Stimulated activated CD4-positive, alpha-beta T cell treated with anti-CD3 and anti-CD28 coated beads, Interleukin-12 subunit alpha, Interleukin-12 subunit beta, amount 100 ng/mL, for 4 hours (primary cell): ENCODE measurements at places on chromosomes 5 and 9.
A peak's percentile ranks its signal among the peaks of the same experiment; 100 is the strongest.

- no peak for DNase-seq
Measured at GRCh38 chr5:1763960-1764605, 35.6 kb downstream of the MRPL36 start.

- no peak for DNase-seq
Measured at GRCh38 chr9:38110476-38110875, 41.4 kb upstream of the SHB start.

- no peak for DNase-seq
Measured at GRCh38 chr9:134366223-134367031, 40.2 kb downstream of the RXRA start.

DNA sequence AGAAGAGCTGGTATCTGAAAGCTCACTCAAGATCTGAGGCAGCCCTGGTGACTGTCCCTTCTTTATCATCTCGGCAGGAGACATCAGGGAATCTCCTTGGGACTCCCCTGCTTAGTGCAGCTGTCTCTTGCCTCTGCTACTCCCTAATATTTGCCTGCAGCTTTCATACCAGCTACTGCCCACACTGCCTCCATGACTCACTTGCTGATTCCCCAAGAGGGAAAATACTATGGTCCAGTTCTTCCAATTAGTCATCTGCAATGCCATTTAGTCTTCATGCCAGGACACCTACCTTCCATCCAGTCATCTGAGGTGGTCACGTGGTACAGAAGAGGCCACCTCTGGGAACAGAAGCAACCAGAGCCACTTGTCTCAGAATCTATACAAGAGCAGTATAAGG lies 270.8 kb downstream of the NTRK2 start:
- DNase-seq, result no peak

DNA sequence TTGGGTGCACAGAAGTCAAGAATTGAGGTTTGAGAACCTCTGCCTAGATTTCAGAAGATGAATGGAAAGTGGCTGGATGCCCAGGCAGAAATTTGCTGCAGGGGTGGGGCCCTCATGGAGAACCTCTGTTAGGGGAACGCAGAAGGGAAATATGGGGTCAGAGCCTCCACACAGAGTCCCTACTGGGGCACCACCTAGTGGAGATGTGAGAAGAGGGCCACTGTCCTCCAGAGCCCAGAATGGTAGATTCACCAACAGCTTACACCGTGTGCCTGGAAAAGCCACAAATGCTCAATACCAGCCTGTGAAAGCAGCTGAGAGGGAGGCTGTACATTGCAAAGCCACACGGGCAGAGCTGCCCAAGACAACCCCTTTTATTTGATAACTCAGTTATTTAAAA lies 383.5 kb downstream of the TLE4 start:
- no peak for DNase-seq

GRCh38 chr5:108607421-108607820 lies 140.3 kb upstream of the FER start:
- DNase-seq, result no peak

GRCh38 chr9:124366476-124367220 lies 48.6 kb downstream of the PSMB7 start:
- DNase-seq, result no peak

DNA sequence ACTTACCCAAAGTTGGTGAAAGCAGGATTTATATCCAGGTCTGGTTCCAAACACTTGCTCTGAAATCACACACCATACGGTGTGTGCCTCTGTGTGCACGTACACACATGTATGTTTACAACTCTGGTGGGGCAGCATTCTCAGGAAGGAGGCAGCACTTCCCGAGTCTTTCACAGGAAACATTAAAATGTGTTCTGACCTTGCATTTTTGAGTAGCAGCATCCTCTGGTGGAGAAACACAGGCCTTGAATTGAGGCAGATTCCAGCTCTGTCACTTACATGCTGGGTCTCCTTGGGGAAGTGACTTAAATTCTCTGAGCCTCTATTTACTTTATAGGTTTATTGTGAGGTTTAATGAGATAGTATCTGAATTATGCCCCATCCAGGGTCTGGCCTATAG lies 126.4 kb downstream of the RGS3 start:
- DNase-seq, result no peak

DNA sequence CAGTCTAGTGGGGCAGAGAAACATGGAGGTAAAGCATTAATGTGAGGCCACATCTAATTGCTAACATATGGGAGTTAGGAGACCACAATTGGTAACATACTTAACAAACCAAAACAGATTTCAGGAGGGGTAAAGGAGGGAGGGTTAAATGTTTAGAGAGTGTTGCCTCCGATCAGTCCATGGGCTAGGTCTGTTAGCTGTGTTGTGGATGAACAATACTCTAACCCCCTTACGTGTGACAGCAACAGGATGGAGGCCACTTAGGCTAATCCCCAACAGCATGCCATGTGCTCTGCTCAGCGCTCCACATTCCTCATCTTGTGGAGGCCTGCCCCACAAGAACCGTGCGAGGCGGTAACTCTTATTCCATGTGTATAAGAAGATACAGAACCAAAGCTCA lies 167.0 kb downstream of the CRB2 start:
- DNase-seq, result no peak

- no peak for DNase-seq
Measured at GRCh38 chr5:138726848-138727247, 26.4 kb upstream of the CTNNA1 start.

DNA sequence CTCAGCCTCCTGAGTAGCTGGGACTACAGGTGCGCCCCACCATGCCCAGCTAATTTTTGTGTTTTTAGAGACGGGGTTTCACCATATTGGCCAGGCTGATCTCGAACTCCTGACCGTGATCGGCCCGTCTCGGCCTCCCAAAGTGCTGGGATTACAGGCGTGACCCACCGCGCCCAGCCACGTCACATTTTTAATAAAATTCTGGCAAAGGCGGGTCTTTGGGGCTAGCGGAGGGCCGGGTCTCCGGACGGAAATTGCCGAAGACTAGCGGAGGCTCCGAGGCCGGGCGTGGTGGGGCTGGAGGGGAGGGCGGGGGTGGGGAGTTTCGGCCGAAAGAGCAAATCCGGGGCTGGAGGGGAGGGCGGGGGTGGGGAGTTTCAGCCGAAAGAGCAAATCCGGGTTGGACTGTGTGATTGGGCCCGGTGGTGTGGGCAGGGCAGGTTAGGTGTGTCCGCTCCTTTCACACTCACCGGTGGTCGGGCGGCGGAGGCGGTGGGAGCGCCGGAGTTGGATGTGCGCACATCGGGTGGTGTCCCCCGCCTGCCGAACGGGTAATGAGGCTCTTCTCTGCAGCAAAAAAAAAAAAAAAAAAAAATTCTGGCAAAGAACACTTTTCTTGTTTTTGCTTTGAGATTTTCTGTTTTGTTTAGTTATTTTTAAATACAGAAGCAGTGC lies 27.1 kb downstream of the RUFY1 start:
- DNase-seq, result no peak

DNA sequence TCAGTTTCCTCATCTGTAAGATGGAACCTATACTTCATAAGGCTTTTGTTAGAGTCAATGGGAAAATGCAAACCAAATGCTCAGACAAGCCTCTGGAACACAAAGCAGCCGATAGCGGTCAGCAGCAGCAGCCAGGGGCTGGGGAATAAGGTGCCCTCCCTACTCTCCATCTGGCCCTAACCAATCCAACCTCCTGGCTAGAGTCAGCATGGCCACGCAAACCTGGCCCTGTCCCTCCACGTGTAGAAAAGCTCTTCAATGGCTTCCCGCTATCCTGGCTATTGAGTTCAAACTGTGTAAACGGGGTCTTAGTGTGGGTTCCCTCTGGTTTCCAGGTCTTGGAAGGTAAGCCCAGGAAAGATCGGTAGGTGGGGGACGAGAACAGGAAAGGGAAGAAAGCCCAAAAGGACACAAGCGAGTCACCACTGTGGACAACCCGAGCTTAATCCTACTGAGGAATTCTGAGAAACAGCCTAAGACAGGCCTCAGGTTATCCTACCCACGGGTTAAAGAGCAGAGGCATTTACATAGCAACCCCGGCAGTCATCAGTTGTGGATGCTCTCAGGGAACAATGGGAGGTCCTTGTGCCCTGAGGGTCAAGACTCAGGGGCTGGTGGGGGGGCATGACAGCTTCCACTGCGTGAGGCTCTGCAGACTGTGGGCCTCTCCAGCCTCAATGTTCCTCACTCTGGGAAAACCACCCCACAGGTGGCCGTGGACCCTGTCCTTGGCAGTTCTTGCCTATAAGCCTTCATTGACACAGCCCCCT lies 30.9 kb downstream of the FABP6 start:
- DNase-seq, result no peak

DNA sequence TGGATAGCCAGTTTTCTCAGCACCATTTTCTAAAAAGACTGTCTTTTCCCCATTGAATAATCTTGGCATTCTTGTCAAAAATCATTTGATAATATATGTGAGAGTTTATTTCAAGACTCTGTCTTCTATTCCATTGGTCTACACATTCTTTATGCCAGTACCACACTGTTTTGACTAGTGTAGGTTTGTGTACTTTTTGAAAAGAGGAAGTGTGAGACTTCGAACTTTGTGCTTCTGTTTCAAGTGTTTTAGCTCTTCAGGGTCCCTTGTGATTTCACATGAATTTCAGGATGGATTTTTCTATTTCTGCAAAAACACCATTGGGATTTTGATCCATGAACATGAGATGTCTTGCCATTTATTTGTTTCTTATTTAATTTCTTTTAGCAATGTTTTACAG lies 78.5 kb upstream of the ALDH1A1 start:
- DNase-seq, result no peak

- no peak for DNase-seq
Measured at GRCh38 chr5:74619308-74619707, 21.2 kb downstream of the ENC1 start.

DNA sequence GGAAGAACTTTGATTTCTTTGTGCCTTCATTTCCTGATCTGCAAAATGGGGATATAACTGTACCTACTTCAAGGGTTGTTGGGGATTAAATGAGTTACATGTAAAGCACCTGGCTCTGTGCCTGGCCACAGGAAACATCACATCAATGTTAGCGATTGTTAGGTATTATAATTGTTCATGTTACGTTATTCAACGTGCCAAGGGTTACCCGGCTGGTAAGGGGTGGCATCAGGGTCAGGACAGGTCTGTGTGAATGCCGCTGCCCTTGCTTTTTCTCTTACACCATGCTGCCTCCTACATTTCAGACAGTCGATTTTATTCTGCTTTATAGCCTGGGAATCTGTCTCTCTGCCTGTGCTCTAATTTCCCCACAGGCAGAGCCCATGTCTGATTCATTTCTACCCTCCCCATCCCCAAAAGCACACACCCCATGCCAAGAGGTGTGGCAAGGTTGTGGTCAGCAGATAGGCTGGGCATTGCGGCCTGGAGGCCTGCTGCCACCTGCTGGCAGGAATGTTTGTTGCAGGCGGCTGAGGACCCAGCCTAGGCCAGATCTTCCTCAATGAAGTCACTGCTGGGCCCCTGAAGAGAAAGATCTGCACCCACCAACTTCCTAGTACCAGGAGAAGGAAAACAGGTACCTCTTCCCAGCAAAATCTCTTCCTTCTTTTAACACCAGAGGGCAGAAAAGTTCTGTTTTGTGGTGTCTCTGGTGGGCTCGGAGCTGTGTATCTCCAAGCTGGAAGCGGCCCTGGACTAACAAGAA lies 5.3 kb downstream of the ANKS6 start:
- peak; percentile 55 for DNase-seq

DNA sequence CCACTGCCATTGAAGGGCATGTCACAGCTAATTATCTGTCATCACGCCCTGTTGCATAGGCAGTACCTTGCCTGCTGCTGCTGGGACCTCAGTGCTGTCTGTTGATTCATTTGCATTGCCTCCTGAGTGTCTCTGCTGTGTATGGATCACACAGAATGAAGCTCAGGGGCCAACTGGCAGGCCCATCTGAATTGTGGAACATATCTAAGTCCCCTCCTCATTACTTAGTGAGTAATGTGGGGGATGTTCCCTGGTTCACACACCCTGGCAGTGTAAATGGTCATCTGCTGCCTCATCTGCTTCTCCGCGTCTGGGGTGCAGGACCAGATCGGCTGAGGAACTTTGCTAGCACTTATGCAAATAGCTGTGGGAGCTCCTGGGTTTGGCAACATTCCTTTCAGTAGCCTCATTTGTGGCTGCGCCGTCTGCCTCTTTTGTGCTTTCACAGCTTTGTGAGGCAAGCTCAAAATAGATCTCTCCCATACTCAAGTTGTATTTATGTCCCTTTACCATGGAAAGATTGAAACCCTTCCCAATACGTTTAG lies 25.4 kb downstream of the TYRP1 start:
- no peak for DNase-seq
